Hypothalamus (tissue), 51 donors: ENCODE measurements at places on chromosomes 1 and 21.
A peak's percentile ranks its signal among the peaks of the same experiment; 100 is the strongest.

GRCh38 chr1:235278233-235278914 lies 49.6 kb downstream of the ARID4B start:
- DNase-seq = no peak

- no peak for DNase-seq
These were observed 1.9 kb downstream of the PLCH2 start for GRCh38 chr1:2477791-2478499.

GRCh38 chr1:2274231-2274928 lies 46.3 kb downstream of the SKI start:
- DNase-seq = no peak

DNA sequence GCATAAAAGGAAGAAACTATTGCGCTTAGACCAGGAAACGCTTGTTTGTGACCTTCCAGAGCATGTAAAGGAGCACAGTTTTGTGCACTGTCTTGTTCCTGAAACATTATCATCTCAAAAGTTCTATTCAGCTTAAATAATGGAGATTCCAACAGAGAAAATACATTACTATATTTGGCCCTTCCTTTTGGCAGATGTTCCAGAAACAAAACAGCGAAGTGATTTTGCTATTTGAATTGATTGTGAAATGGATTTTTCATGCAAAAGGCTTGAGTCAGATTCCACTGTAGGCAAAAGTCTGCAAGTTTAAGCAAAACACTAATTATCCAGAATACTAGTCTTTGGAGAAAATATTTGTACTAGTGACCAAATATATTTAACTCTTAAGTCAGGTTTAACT lies 80.3 kb upstream of the PTBP2 start:
- DNase-seq = no peak

- DNase-seq = no peak
These were observed 216.0 kb downstream of the ZNF326 start for GRCh38 chr1:90210633-90211491.

- DNase-seq = peak; percentile 66
These were observed 522 bp downstream of the RC3H1 start for GRCh38 chr1:174021591-174022079.

DNA sequence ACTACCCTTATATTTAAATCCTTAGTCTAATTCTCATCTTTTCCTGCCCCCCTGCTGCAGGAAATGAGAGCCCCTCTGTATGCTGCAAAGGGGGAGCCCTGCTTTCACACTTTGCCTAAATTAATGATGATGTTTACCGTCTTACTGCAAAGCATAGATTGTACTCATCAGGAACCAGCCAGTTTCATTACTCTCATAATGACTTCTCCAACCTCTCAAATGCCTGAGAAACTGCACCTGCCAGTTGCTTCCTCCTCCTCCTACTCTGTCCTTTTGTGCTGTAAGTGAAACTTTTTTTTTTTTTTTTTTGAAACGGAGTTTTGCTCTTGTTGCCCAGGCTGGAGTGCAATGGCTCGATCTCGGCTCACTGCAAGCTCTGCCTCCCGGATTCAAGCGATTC lies 101.7 kb downstream of the ADSS2 start:
- DNase-seq = no peak
